Mesothelial cell of epicardium (in vitro differentiated cells): ENCODE measurements at places on chromosomes 4 and X. TPM values are rescaled to one million over a fixed set of nuclear protein-coding genes. Genes with fewer than 3 reads are reported as not detected.

DNA sequence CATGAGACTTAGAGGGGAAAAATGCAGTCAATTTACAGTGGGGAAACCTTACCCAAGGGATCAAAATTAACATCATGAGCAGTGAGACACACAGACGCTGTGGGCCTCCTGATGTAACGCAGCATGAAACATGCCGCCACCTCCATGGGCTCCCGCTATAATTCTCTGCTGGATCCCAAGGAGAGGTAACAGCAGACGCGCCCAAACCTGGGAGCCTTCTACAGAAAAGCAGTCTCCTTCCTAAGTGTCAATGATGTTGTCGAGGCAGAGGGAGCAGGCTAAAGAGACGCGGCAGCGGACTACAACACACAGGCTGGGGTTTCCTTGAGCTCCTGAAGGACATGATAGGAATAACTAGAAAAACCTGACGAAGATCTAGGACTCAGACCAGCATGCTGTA is 142.3 kb downstream of the AFAP1 start:
- no peak overlapping the region for H3K4me3 ChIP-seq
- H3K27me3 ChIP-seq = no peaks in the 10 kb centered on the region
- peaks cover 5% of the 10 kb centered on the region for H3K4me1 ChIP-seq
- no peak for DNase-seq
- H3K27ac ChIP-seq = no peak overlapping the region

DNA sequence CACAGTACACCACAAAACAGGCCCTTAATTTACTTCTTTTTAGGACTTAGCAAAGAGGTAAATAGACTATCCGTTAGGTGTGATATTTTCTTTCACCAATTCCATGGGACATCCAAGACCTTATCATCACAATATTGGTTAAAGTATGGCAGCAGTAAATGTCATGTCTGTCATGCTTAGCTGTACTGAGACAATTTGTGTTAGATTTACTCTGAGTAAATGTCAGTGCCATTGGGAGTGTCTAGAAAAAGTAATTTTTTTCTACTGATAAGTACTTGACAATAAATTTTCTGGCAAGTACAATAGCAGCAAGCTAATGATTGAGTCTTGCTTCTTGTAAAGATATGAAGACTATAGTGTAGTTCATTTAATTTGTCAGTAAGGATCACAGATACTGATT is 756.1 kb downstream of the FAM133A start:
- H3K27me3 ChIP-seq = no peaks in the 10 kb centered on the region
- H3K36me3 ChIP-seq = no peaks in the 10 kb centered on the region
- H3K4me1 ChIP-seq = peaks cover 10% of the 10 kb centered on the region
- no peak overlapping the region for H3K27ac ChIP-seq
- DNase-seq = no peak

DNA sequence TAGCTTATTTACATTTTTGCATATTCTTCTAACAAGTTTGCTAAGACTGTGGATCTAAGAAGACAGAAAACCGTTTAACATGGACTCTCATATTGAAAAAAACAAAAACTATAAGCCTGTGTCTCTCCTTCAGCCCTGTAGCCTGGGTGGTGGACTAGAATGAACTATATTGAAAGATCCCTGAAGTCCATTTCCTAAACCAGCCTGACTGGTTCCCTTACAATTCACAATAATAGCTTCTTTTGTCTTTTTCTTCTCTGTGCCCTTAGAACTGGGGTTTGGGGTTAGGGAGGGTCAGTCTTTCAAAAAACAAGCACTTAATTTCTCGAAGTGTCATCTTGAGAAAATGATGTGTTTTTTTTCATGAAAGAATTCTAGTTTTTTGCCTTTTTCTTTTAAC is 59.0 kb downstream of the GSTCD start:
- DNase-seq = no peak
- H3K27me3 ChIP-seq = no peaks in the 10 kb centered on the region
- no peak overlapping the region for H3K4me3 ChIP-seq
- H3K36me3 ChIP-seq = peaks cover 37% of the 10 kb centered on the region
- H3K4me1 ChIP-seq = peaks cover 8% of the 10 kb centered on the region

DNA sequence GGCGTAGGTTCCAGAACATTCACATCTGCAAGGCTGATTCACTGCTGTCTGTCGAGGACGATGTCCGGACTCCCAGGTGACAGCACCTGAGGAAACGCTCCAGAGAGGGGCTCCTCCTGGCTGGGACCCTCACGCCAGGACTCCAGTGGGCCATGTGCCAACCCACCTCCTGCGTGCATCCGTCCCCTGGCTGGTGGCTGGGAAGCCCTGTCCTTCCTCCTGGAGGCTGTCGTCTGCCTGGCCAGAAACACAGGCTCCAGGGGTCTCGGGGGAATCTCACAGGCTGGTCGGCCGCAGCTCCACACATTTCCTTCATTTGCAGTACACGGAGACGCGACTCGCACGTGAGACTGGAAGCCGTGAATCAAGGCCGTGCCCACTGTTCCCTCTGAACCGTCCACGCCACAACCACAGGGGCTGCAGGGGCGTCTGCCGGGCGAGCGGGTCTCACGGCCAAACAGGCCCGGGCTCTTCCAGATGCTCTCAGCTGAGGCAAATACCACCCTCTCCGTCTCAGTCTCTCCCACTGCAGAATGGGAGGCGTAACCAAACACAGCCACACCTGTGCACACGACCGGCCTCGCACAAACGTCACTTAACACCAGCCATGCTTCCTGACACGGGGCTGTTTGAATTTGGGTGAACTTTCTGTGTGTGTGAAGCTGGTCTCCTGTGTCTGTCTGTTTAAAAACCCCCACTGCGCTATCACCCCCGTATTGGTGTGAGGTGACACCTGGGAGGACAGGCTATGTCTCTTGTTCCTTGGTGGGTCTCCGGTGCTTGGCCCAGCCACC is 38.7 kb upstream of the MXD4 start:
- peaks cover 9% of the 10 kb centered on the region for H3K27me3 ChIP-seq
- no peak for DNase-seq
- H3K36me3 ChIP-seq = no peaks in the 10 kb centered on the region

GPR119 gene
- not detected in 3 replicates for total RNA-seq
